C1 segment of cervical spinal cord (tissue), 14 donors: ENCODE measurements at places on chromosomes 5 and 9.

- DNase-seq, result no peak
These were observed 16.7 kb downstream of the WHRN start for GRCh38 chr9:114488398-114489129.

DNA sequence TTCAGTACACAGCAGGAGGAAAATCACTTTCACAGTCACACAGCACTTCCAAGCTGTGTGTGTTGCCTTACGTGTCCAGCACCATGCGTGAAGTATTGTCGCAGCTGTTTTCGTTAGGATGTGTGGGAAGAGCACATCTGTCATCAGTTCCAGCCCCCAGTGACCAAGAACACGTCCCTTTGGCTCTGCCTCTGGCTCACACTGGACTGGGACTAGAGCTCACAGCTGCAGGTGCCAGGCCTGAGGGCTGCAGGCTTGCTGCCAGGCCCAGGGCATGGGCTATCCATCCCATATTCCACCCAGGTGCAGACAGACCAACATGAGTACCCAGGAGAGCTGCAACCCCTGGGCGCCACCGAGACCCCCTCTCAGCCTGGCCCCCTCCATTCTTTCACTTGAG, 60.5 kb upstream of the ANKRD33B start:
- no peak for DNase-seq

DNA sequence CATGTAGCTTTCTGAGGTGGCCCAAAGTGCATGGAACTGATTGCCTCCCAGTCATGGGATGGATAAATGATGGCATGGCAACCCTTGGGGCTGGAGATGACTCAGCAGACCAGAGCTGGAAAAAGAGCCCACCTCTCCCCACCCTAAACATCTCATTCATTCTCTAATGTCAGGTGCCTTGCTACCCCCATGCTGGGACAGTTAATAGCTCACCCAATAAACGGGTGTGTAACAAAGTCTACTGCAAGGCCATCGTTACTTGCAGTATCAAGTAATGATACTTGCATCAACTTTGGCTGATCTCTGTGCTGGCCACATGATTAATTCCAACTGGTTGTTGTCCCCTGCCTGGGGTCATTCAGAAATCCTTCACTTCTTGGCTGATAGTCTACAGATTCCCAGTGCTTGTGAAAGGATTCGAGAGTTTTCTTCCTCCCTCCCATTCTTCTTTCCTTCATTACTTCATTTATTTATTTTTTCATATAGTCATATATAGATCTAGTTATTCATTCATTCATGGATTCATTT, 122.8 kb upstream of the TRIM32 start:
- DNase-seq, result no peak

DNA sequence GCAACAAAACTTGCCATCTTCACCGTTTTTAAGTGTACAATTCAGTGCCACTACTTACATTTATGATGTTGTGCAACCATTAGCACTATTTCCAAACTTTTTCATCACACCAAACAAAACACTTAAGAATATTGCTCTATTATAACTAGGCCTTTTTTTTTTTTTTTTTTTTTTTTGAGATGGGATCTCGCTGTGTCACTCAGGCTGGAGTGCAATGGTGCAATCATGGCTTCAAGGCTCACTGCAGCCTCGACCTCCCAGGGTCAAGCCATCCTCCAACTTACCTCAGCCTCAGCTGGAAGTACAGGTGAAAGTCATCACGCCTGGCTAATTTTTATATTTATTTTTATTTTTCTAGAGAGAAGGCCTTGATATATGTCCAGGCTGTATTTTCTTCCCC, 22.3 kb upstream of the LMNB1 start:
- no peak for DNase-seq

GRCh38 chr5:87307796-87308423, 40.2 kb downstream of the RASA1 start:
- DNase-seq, result no peak

DNA sequence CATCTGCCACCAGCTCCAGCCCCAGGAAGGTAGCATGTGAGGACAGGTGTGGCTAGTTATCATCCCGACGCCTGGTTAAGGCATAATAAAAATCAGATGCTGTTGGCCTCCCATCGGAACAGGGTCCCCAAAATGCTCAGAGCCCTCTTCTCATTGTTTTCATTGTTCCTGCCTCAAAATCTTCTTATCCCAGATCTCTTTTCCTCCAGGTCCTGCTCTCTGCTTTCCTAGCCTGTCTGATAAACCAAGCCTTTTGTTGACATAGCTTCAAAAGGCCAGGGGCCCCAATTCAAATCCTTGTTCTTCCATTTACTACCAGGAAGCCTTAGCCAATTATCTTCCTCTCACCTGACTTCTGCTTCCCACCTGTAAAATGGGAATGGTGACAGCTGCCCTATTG, 130.1 kb upstream of the ADRA1B start:
- no peak for DNase-seq

DNA sequence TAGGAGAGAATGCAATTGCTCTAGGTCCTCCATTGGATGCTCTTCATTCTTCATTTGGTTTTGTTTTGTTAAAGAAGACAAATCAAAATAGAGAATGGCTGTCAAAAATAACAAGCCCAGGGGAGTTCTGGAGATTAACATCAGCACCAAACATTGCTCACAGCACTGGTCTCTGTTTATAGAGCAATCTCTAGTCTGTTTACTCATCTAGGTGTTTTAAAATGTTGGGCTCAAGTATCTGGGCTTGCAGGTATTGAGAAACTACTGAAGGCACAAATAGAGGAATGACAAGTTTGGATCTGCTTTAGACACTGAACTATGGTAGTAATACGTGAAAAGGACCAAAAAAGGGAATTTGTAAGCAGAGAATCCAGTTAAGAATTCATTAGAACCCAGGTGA, 77.0 kb upstream of the TMC1 start:
- no peak for DNase-seq

- DNase-seq, result no peak
These were observed 112.3 kb downstream of the VCAN start for GRCh38 chr5:83583859-83584258.

- no peak for DNase-seq
These were observed 623.3 kb downstream of the RAB3C start for GRCh38 chr5:59206132-59206581.

DNA sequence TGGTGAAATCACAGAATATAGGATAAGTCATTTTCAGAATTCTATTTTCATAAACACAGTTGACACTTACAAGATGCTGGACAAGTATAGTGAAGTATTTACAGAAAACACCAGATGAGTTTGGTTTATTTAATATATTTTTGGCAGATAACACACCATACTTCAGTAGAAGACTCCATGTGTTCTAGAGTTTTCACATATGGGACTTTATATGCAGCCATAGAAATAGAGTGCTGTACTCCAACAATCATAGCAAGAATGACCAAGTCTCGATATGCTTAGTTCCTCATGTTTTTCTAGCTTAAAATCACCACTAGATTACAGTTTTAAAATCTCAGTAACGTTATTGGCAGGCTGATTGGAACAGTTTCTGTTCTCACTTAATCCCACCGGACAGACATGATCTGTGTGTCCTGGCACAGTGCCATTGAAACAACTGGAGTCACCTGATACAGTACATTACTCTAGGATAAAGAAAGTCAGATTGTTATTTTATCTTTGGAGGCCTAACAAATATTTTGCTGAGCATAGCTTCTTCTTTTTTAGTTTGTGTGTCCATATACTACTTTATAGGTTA, 45.8 kb upstream of the ERBIN start:
- no peak for DNase-seq

GRCh38 chr5:128236334-128236733, 152.8 kb downstream of the SLC12A2 start:
- DNase-seq, result no peak

DNA sequence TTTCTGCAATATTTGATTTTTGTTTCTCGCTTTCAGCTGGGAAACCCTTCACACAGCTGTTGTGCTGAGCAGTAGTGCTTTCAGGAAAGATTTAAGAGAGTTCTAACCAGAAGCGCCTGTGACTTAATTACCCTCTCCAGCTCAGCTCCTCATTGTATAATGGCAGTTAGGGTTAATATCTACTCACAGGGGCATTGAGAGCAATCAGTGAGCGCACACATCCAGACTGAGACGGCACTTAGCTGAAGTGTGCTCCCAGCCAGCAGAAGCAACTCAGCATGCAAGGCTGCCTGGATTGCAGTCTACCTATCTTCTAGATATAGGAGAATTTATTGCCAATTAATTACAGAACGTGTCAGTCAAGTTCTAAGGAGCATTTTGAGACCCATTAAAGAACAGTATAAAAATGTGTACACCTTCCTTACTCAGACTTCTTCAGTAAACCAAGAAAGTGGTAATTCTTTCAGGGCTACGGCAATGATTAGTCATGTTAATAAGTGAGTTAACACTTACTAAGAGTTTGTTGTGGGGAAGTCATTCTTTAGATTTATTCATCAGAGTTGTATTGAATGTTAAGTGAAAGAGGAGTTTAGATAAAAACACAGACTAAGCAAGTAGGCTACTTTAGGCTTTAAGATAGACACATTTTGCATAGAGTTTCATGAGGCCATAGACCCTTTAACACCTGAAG, 111.7 kb upstream of the PCAT7 start:
- no peak for DNase-seq

GRCh38 chr5:177372034-177372896, 12.0 kb upstream of the SLC34A1 start:
- DNase-seq, result no peak

GRCh38 chr9:472479-473075, 257.9 kb downstream of the DOCK8 start:
- DNase-seq, result no peak

- DNase-seq, result no peak
These were observed 59.8 kb downstream of the DAB2IP start for GRCh38 chr9:121711281-121711680.

DNA sequence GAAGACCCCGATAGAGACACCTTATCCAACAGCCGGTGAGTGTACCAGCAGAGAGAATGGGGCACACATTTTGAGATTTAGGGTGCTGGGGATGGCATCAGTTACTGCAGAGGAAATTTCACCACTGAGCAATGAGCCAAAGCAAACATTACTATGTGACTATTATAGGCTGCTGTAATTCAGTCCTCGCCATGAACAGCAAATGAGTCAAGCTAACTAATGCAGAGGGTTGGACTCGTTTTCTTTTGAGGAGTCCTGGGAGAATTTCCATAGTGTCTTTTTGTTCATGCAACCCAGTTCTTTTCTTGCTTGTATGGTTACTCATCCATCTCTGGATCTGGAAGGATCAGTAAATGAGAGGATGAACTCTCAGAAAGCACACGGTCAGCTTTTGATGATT, 323.8 kb downstream of the PSAT1 start:
- no peak for DNase-seq

- DNase-seq, result no peak
These were observed 1.6 kb downstream of the NPR3 start for GRCh38 chr5:32712481-32713360.

DNA sequence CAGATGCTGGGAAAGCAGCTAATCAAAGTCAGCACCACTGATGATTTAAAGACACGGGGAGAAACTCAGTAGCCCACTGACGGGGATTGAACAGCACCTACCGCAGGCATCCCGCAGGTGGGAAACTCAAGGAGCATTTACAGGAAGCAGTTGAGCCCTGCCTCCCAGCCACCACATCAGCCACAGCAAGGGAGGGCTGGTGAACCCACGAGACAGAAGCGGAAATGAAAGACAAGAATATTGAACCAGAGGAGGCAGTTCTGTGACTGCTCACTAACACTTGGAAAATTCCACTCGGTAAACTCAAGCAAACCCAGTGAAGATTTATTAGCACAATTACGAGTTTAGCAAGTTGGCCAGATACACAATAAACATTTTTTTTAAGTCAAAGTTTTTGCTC, 10.6 kb upstream of the FAM163B start:
- no peak for DNase-seq

DNA sequence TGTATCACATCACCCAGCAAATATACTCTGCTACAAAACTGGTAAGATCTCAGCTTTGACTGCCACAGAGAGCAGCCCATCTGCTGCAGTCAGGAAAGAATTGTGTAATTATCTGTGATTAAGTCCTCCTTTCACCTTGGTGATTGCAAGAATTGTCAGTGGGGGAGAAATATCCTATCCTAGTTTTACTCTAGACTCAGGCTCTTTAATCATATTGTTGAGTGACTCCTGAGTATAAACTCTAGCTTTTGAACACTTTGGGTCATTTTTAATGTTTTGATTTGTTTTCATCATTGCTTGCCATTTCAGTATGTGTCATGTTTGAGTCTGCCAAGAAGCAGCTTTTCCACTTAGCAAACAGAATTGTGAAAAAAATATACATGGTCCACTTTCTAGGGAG, 32.1 kb downstream of the VCAN start:
- DNase-seq, result no peak

GRCh38 chr5:5767286-5767928, 344.9 kb downstream of the ICE1 start:
- DNase-seq, result no peak

DNA sequence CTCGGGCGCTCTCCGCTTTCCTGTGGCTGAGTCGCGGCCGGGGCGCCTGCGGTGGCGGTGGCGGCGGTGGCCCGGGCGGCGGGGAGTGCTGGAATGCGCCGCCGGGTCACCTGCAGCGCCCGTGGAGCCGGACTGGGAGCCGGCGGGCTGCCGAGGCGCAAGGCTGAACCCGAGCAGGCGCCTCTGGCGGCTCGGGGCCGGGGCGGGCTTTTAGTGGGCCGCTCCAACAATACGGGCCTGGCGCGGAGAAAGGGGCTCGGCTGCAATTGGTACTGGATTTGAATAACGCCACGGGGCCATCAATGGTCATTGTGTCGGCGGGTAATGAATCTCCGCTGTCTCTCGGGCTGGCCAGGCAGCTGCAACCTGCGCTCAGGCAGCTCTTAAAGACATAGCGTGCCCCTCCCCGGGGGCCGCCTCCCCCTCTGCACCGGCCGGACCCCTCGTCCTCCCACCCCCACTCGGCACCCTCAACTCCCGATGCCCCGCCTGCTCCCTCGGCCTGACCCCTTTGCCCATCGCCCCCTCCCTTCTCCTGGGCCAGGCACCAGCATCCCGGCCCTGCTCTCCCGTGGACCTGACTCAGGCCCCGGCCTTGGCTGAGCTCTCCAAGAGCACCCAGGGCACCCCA, 22.1 kb downstream of the URM1 start:
- peak; percentile 76 for DNase-seq

- no peak for DNase-seq
These were observed 61.4 kb downstream of the SLC44A1 start for GRCh38 chr9:105305856-105306255.

DNA sequence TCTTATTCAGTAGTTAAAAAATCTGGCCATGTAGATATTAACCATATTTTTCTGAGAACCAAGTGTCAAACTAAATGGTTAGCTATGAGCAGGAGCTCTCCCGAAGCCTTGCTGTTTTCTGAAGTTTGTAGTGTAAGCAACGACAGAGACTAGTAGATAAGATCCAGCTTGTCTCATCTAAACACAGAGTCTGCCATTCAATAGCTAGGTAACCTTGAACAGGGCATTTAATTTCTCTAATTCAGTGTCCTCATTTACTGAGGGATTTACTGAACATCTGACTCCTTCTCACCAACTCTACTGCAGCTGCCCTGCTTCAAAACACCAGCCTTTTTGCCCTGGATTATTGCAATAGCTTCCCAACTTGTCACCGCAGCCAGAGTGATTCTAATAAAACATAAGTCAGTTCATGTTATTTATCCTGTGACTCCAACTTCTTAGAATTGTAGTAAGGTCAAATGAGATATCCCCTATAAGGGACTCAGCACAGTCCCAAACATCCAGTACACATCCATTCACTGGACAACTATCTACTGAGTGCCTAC, 337.0 kb downstream of the PLK2 start:
- DNase-seq, result no peak
